ENCODE measurements at places on chromosomes 12 and 14.

DNA sequence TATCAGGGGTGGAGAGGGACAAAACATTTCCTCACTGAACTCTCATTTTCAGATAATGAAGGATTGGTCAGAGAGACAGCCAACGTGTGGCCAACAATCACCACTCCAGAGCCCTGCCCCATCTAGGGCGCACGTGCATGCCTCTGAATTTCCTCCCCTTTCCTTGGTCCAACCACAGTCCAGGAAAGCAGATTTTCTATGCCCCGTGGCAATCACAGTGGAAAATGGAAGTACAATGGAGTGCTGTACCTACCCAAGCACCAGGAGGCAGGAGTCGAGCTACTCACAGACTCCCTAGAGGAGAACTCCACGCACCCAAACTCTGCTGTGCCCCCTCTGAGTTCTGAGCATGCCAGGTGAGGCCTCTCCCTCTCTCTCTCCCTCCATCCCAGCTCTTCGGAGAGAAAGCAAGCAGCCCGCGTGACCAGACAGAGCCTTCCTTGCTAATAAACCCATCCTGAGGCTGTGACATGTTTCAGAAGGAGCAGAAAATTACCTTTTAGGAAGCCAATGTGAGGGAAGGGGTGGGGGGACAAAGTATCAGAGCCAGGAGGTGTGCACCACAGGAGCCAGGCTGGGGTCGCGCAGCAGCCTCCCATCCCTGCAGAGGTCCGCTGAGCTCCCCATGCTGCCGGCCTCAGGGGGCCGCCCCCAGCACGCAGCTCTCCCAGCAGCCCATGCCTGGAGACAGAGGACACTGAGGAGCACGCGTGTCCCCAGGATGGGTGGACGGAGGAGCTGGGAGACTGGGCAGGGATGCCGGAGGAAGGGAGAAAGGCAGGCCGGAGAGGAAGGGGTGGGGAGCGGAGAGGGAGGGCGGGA is 73.4 kb downstream of the PITPNM2 start:
- no peak for DNase-seq

- DNase-seq, result no peak
Measured at GRCh38 chr12:117033382-117034221, 65.6 kb downstream of the TESC start.

- no peak for DNase-seq
Measured at GRCh38 chr12:94235848-94236247, 87.5 kb downstream of the PLXNC1 start.

DNA sequence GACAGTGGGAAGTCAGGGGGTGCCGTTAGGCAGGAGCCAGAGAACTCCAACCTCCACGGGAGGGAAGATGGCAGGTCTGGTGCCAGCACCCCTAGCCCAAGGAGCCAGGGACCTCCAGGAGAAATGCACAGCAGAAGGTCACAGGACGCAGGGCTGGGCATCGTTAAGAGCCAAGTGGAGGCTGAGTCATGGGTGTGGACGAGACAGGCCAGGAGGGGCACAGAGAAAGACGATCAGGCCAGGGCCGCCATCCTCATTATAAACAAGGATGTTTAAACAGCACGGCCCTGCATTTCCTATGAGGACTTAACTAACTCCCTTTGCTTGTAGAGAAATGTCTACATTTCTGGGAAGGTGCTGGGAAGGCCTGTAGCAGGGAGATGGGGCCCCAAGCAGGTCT is 77.9 kb upstream of the FZD10 start:
- no peak for DNase-seq

GRCh38 chr12:29191267-29191850 is 42.3 kb downstream of the FAR2 start:
- no peak for DNase-seq

- DNase-seq, result peak; percentile 82
Measured at GRCh38 chr12:80268924-80269749, 169.8 kb downstream of the OTOGL start.

GRCh38 chr12:27076928-27077327 is 5.5 kb downstream of the C12orf71 start:
- DNase-seq, result no peak

Measured in fibroblast of skin of left biceps (primary cell).